ENCODE measurements at places on chromosomes 11 and 22.

DNA sequence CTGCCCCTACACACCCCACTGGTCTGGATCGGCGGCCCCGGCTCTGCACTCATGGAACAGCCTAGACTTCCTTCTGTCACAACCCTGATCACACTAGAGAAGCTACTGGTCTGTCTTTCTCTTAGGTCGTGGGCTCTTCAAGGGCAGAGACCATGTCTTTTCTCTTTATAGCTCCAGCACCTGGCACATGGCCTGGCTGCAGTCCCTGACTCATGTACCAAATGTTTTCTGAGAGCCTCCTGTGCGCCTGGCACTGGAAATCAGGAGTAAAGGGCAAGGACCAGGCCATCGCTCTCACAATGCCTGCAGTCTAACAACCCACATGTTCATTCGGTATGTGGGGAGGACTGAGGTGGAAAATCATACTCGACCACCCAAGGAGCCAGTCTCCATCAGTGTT lies 7.5 kb downstream of the ASCC2 start:
- no peak for DNase-seq

- DNase-seq: no peak
Measured at GRCh38 chr22:38112381-38112780, 1.9 kb upstream of the BAIAP2L2 start.

- DNase-seq: no peak
Measured at GRCh38 chr22:34798605-34799004, 267.4 kb upstream of the ISX start.

GRCh38 chr11:97019754-97020153 lies 629.9 kb downstream of the JRKL start:
- no peak for DNase-seq

DNA sequence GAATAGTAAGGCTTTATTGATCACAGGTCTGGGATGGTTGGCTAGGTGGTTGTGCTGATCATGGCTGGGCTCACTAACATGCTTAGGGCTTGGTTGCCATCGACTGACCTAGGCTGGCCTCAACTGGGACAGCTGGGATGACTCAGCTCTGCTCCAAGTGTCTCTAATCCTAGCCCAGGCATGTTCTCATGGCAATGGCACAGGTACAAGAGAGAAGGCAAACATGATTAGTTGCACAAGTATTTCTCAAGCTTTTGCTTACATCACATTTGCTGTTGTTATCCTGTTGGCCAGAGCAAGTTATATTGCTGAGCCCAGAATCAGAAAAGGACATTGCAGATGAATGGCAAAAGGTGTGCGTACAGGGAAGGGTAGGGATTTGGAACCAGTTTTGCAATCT lies 68.5 kb upstream of the SLC35C1 start:
- no peak for DNase-seq

DNA sequence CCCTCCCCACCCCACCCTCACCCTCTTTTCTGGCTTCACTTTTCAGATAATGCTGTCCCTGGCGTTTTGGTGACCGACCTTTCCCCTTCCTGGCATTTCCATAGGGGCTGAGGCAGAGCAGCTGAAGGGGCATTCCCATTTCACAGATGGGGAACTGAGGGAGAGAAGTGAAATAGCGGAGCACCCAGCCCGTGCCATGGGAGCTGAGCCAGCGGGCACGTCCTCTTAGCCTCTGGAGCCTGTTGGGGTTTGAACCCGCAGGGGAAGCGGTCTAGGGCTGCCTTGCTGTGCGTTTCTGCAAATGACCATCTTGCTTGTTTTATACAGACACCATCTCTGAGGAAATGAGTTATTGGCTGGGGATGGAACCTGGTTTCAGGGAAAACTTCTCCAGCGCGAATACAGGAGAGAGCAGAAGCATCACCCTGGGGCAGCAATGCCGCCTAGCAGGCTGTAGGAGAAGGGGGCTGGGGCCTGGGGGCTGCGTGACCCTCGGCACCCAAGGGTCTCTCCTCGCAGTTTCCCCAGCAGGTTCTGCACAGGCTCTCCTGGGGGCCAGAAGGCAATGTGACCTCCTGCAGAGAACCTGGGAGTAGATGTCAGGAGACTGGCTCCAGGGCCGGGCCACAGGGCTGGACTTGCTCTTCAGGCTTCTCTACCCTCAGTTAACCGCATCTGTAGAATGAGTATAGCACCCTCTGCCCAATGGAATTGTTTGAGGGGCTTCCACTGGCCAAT lies 1.5 kb downstream of the PTPRJ start:
- no peak for DNase-seq

- no peak for DNase-seq
Measured at GRCh38 chr22:39734866-39735265, 158.7 kb downstream of the ENTHD1 start.

DNA sequence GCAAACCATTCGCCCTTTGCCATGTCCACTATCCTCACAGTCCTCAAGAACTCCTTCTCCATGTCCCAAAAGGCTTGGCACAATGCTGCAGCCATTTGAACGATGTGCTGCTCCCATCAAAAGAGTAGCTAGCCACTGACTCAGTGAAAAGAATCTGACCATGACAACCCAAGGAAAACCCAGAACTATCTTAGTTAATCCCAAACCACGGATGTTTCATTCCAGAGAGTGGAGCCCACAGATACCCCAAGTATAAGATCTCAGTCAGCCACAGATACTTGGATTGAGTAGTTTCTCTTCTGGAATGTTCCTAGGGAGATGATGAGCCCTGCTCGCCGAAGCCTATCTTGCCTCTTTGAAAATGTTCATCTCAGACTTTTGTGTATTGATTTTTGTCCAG lies 176.9 kb downstream of the NAV2 start:
- DNase-seq: no peak

- DNase-seq: no peak
Measured at GRCh38 chr11:92819830-92820229, 149.6 kb upstream of the MTNR1B start.
